ENCODE measurements at places on chromosomes 5 and 9. TPM values are rescaled to one million over a fixed set of nuclear protein-coding genes. Genes with fewer than 3 reads are reported as not detected.

The SLC9A3 gene
- total RNA-seq = 2.4 TPM

The KCNT1 gene
- 0.09 TPM for total RNA-seq

The TSC1 gene
- total RNA-seq = 65.1 TPM

The RGP1 gene
- 34.3 TPM for total RNA-seq

The ANKRD34B gene
- total RNA-seq = not detected

The CMYA5 gene
- 6.7 TPM for total RNA-seq

The GLDC gene
- total RNA-seq = 2.0 TPM

The RASEF gene
- total RNA-seq = 3.7 TPM

The MAPKAP1 gene
- total RNA-seq = 68.2 TPM

The NTRK2 gene
- total RNA-seq = 63.4 TPM

The FSTL4 gene
- 11.5 TPM for total RNA-seq

The AFAP1L1 gene
- total RNA-seq = 0.36 TPM

The PHF24 gene
- 0.62 TPM for total RNA-seq

The PAPPA gene
- total RNA-seq = 3.2 TPM

The CATSPER3 gene
- 1.1 TPM for total RNA-seq

The OGN gene
- 2.6 TPM for total RNA-seq

The PCDHGC3 gene
- total RNA-seq = 82.9 TPM

The BRD3 gene
- total RNA-seq = 83.7 TPM

The CDX1 gene
- 0.68 TPM for total RNA-seq

The IFNB1 gene
- not detected for total RNA-seq

The FCN2 gene
- total RNA-seq = not detected

The FGF18 gene
- total RNA-seq = 11.7 TPM

The NEURL1B gene
- 11.7 TPM for total RNA-seq

The DIRAS2 gene
- 0.14 TPM for total RNA-seq

The CFAP90 gene
- 0.85 TPM for total RNA-seq

The OMD gene
- total RNA-seq = not detected

The BSPRY gene
- 3.4 TPM for total RNA-seq

The PRR16 gene
- total RNA-seq = 2.7 TPM

The FOXD4 gene
- 0.35 TPM for total RNA-seq

Measured in mesothelial cell of epicardium (in vitro differentiated cells).